Left forelimb (tissue), 1 donor: ENCODE measurements at places on chromosomes 1 and 21.

DNA sequence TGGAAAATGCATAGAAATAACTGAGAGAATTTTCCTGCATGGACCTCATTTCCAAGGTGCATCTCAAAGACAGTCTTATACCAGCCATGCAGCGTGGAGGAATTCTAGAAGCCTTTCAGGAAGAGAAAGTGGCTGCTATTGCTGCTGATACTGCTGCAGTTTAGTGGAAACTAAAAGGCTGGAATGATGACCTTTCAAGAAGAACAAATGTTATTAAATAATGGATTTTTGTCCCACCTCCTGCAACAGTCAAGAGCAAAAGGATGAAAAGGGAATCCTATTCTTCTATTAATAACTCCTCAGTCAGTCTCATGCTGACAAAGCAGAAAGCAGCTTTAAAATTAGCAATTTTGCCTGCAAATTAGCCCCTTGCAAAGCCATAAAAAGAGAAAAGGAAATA, 68.2 kb upstream of the C1orf87 start:
- DNase-seq = no peak

DNA sequence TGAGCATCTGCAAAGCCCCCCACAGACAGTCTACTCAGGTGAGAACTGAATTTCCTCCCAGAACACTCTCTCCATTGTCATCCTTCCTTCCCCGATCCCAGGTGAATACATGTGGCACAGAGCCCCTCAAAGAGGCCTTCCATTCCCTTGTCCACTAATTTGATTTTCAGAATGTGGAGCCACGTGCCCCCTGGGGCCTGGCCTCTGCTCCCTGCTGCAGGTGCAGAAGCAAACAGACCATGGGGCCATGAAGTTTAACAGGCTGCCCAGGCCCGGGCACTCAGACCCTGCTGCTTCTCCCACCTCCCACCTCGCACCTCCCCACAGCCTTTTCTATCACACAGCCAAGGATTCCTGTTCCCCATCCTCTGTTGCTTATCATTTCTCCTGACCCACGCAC, 243.8 kb upstream of the RAB4A start:
- no peak for DNase-seq

DNA sequence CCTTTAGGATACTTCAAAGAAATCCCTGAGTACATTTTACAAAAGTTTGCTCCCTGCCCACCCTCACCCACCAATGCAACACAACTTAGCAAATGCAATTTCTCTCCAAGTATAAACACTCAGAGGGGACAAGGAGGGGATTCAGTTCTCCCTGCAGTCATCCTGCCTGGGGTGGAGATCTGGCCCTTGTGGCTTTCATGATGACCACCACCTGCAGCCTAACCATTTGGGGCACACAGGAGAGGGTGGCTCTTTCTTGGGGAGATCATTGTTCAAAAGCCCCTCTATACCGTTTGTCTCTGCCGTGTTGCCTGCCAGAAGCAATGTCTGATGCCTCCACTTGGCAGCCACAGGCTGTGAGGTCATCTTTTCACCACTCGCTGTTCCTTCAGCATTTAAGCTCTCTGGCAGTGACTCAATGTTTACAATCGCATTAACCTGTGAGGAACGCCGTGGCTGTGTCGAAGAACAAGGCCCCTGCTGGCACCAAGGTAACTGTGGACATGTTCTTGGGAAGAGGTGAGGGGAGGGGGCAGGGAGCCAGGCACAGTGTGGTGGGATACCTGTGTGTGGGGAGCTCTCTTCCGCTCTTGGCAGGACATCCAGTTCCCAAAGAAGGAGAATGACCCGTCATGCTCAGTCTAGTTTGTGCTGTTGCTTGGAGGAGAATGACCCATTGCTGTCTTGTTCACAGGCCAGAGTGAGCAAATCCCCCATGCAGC, 103.9 kb upstream of the DUSP10 start:
- no peak for DNase-seq

GRCh38 chr1:27149084-27149761, 5.7 kb downstream of the SLC9A1 start:
- DNase-seq = no peak

GRCh38 chr1:180262628-180263488, 32.8 kb downstream of the LHX4 start:
- no peak for DNase-seq

GRCh38 chr1:248152056-248152827, 7.3 kb downstream of the OR2M5 start:
- no peak for DNase-seq

- DNase-seq = no peak
These were observed 30.0 kb upstream of the TENT5B start for GRCh38 chr1:27042670-27043069.

GRCh38 chr21:46052703-46053651, 44.9 kb upstream of the COL6A2 start:
- DNase-seq = peak; percentile 64

GRCh38 chr1:9160079-9160717, 31.3 kb upstream of the GPR157 start:
- peak; percentile 30 for DNase-seq

- no peak for DNase-seq
These were observed 20.6 kb upstream of the MYCL start for GRCh38 chr1:39922251-39922688.

- no peak for DNase-seq
These were observed 222.0 kb downstream of the OMA1 start for GRCh38 chr1:58324558-58324957.

- no peak for DNase-seq
These were observed 9.2 kb downstream of the DNAH14 start for GRCh38 chr1:224938652-224939051.

- DNase-seq = no peak
These were observed 6.6 kb upstream of the C1orf174 start for GRCh38 chr1:3906672-3907020.
